ENCODE measurements at places on chromosomes 7 and 10.

DNA sequence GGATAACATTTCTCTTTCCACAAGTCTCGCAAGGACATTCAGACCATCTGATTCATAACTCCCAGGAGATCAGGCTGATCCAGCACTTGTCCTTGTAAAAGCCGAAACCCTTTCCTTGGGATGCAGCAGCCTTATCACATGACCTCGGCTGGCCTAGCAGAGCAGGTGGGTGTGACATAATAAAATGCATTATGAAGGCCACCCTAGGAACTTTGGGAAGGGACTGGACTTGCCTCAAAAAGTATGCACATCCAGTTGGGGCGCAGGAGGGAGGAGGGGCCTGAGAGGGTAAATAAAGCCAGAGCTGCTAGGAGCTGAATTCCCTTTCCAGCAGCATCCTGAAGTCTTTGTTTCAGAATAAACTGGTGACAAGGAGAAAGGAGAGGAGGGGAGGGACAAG, 260.8 kb downstream of the SNX13 start:
- DNase-seq: no peak

- no peak for DNase-seq
These were observed 24.5 kb upstream of the TTYH3 start for GRCh38 chr7:2607122-2607922.

DNA sequence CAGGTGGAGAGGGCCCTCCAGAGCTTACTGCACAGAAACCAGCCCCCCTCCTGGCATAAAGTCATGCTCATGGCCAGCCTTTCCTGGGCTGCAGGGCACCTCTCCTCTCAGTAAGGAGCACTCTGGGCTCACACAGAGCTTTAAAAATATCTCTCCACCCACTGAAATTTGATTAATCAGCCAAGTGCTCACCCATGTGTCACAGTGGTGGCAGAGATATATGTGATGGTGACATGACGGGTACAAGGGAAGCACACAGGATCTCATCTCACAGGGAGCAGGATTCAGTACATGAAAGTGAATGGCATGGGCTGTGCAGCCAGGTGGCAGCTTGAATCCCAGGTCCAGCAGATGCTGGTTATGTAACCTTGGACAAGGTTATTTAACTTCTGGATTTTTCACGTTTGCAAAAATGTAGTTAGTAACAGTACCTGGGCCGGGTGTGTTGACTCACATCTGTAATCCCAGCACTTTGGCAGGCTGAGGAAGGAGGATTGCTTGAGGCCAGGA, 144.8 kb downstream of the CALN1 start:
- no peak for DNase-seq

DNA sequence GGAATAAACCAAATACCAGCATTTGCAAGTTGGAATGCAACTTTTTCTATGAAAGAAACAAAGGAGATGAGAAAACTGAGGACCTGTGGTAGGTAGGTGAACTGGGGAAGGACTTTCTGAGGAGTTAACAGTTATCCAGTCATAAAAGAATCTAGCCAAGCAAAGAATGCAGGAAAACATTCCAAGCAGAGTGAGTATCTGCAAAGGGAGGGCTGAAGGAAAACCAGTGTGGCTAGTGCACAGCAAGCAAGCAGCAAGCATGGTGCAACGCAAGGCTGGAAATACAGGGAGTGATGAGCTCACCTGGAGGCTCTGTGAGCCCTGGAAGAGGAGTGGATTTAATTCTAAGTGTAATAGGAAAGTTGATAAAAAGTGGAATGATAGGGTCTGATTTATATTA, 44.0 kb downstream of the RTKN2 start:
- DNase-seq: no peak

Measured in HepG2 (cell line).